Activated T-helper 1 cell treated with Interleukin-2 at 50 U/mL for 16 hours (primary cell): ENCODE measurements at places on chromosomes 7 and 10.

DNA sequence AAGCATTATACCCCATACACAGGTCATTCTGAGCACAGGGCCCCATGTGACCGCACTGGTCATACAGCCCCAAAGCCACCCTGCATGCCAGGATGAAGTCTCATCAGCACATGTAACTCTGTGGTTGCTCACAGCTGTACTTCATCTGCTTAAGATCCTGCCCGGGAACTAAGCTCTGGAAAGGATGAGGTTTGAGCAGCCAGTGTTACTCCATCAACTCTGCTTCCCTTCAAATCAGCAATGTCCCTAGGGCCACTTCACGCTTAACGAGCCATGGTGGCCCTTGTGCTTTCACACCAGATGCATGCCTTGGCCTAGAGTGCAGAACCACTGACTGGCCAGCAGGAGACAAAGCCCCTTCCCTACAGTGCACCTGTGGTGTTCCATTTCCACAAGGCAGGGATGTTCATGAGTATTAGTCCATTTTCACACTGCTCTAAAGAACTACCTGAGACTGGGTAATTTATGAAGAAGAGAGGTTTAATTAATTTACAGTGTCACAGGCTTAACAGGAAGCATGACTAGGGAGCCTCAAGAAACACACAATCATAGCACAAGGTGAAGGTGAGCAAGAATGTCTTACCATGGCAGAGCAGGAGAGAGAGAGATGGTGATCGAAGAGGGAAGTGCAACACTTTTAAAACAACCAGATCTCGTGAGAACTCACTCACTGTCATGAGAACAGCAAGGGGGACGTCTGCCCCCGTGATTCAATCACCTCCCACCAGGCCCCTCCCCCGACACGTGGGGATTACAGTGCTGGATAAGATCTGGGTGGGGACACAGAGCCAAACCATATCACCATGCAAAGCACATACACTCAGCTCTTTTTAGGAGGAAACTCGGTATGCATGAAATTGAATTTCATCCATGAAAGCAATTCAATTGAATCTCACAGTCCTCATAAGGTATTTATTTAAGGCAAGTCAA lies 149.0 kb upstream of the CDCA7L start:
- DNase-seq, result no peak

- no peak for DNase-seq
Measured at GRCh38 chr10:51117053-51117660, 42.9 kb downstream of the PRKG1 start.

GRCh38 chr7:120060875-120061274 lies 212.1 kb upstream of the KCND2 start:
- no peak for DNase-seq

- DNase-seq, result no peak
Measured at GRCh38 chr10:23656735-23657134, 217.9 kb downstream of the OTUD1 start.

GRCh38 chr10:116780691-116781205 lies 38.4 kb upstream of the HSPA12A start:
- no peak for DNase-seq

GRCh38 chr7:85041605-85042216 lies 145.1 kb downstream of the SEMA3D start:
- no peak for DNase-seq

DNA sequence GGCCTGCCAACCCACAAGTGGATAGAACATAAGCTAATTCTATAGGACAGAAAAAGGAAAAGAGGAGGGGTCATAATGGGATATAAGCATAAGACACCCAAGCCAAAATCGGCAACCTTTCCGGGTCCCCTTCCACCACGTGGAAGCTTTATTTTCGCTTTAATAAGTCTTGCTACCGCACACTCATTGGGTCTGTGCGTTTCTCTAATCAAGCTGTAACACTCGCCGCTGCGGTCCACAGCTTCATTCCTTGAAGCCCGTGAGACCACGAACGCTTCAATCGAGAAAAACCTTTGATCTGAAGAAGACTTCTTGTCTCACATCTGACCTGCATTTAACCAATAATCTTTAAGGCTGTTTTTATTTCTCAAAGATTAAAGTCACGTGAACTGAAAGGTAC lies 35.8 kb upstream of the HECW1 start:
- DNase-seq, result no peak

DNA sequence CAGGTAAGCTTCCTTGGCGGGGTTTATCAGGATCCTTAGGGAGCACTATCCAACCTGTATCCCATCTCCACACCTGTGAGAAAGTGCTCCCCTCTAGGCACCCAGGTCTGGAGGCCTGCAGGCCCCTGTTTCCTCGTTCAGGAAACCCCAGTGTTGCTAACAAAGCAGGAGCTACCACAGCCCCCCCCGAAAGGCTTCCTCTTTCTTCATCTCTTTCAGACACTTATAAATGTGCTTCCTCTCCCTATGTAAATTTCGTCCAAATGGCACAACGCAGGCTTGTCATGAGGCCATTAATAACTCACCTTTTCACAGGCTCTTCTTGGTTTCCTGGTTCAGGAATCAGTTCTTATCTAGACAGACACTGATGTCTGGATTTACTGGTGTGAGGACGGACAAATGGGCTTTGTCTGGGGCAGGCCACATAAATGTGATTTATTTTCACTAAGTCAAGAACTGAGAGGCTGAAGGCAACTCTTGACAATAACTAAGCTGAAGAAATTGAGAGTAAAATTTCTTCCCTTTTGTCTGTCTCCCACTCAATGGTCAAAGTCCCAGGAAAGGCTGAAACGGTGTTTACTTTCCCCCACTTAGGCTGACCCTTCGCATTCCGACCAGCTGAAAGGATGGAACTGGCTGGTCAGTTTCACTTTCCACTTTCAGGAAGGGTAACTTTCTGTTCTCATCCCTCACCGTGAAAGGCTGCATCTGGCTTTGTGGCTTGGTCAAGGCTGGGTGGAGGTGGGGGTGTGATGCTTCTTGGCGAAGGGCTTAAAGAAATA lies 46.8 kb downstream of the PIK3AP1 start:
- DNase-seq, result no peak

DNA sequence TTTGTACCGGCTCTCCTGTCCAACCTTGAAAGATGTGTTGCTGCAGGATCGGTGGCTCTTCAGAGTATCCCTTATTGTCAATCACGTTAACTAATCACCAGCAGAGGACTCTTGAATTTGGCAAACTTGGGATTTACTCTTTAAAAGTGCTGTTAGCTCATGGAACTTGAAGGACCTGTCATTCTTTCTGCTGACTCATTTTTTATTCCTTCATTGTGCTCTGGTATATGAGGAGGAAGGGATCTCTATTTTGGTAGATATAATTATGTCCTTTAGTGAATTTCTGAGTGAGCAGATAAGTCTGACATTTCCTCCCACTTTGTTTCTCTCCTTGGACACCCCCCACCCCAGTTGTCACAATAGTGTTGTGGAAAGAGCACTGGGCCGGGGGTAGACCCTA lies 175.1 kb upstream of the HDAC9 start:
- DNase-seq, result no peak

GRCh38 chr7:98211221-98211675 lies at the start of gene BHLHA15:
Gene BHLHA15 (plus strand): TSS chr7:98211439. CDS start chr7:98212310, 871 bp downstream.
- DNase-seq, result no peak

DNA sequence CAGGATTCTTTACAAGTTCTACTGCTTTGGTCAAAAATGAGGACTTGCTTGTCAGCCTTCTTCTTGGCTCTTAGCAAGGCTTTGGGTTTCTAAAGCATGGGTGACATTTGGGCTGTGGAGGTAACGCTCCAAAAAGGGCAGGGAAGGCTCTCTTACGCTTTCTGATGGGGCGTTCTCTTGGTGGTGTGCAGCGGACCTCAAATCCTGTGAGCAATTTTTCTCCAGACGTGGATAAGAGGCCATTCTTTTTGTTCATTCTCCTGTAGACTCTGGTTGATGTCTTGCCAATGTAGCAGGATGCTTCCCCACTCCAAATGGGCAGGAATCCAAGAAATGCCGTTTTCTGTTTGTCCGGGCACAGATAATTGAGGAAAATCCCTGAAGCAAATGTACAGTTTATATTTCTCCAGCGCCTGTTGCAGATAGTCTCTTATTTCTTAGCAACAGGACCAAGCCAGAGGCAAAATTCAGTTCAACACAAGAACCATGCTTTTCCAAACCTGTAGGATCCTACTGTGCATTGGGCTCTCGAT lies 138.4 kb upstream of the NFE2L3 start:
- no peak for DNase-seq

- DNase-seq, result no peak
Measured at GRCh38 chr7:69674701-69675182, 76.5 kb downstream of the AUTS2 start.

DNA sequence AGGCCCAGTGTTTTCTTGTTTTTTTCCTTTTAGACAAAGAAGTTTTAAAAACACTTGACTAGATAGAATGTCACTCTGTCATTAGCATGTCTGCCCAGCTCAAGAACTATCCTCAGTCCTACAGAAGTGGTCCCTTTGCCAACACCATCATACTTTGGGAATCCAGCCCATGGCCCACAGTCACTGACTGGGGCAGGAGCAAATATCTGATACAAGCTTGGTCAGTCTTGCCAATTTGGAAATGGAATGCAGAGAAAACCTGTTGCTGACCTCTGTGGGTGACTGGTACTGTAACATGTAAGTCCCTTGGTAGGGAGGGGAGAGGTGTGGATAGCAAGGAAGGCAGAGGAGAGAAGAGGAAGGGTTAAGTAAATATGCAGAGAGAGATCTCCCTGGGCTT lies 47.8 kb downstream of the IPMK start:
- no peak for DNase-seq

- no peak for DNase-seq
Measured at GRCh38 chr7:69864274-69864673, 266.0 kb downstream of the AUTS2 start.

- DNase-seq, result no peak
Measured at GRCh38 chr10:52956461-52956860, 183.9 kb upstream of the MBL2 start.

- peak; percentile 49 for DNase-seq
Measured at GRCh38 chr10:75294866-75295701, 59.3 kb upstream of the COMTD1 start.

DNA sequence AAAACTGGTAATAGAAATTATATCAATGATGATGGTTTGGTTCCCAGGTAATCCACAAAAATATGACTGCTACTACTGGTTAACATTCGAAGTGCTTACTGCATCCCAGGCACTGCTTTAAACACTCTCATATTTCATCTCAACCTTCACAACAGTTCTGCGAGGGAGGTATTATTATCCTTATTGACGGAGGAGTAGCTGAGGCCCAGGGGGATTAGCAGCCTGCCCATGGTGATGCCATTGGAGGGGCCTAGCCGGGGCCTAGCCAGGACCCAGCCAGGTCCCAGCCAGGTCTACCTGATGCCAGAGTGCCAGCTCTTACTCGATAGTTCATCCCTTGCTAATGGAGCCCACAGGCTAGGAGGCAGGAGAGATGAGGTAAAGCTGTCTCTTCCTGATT lies 217.1 kb downstream of the FAM107B start:
- DNase-seq, result no peak

DNA sequence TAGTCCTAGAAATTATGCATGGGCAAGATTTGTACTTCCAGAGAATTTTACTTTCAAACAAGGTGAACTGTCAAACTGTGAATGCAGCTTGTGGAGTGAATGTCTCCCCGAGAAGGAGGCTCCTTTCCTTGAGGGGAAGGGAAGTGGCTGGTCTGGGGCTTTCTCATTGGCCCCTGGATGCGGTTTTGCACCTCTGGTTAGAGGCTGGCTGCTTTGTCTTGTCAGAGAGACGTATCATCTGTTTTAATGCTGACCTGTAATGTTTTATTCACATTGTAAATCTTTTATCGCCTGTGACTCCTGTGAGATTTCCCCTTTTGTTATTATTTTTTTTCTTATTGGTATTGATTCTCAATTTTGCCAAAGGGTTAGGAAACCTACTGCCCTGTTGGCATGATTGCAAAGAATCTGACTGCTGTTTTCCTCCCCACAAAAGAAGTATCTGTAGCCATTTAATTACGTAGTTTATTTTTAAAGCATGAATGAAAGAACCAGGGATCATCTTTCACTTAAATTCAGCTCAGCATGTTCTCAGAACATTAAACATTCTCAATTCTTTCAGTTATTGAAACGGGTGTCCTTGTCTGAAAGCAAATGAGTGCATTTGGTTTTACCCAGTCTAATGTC lies 238.3 kb upstream of the NFE2L3 start:
- no peak for DNase-seq
